Lung microvascular endothelial cell (primary cell): ENCODE measurements at places on chromosomes 13 and 19. TPM values are rescaled to one million over a fixed set of nuclear protein-coding genes. Genes with fewer than 3 reads are reported as not detected.

Gene SLC7A10
- total RNA-seq = not detected in 2 replicates

Gene CFAP97D2
- not detected in 2 replicates for total RNA-seq

Gene SIGLEC5
- total RNA-seq = not detected in 2 replicates

Gene ZNF737
- 5.4 and 10.1 TPM in 2 replicates for total RNA-seq

Gene PLIN4
- total RNA-seq = 0.65 and 2.0 TPM in 2 replicates

Gene MYO1F
- 0.22 and 0.40 TPM in 2 replicates for total RNA-seq

Gene CIC
- total RNA-seq = 9.3 and 10.0 TPM in 2 replicates

Gene RGL3
- 0.22 and 1.8 TPM in 2 replicates for total RNA-seq

Gene NAPSA
- under 0.01 TPM in 1 of 2 replicates, not detected in the other for total RNA-seq

Gene GSX1
- total RNA-seq = not detected in 2 replicates

Gene RPL21
- 621 and 659 TPM in 2 replicates for total RNA-seq

Gene FXYD7
- not detected in 2 replicates for total RNA-seq

Gene ZNF284
- 1.5 and 2.8 TPM in 2 replicates for total RNA-seq

Gene NCAN
- not detected in 2 replicates for total RNA-seq

Gene POMP
- 63.7 and 95.7 TPM in 2 replicates for total RNA-seq

Gene PLVAP
- total RNA-seq = 0.99 and 5.2 TPM in 2 replicates

Gene NCCRP1
- total RNA-seq = not detected in 2 replicates

Gene FPR3
- under 0.01 TPM in 2 replicates for total RNA-seq

Gene MEIS3
- total RNA-seq = 0.20 and 0.22 TPM in 2 replicates

Gene ZNF90
- total RNA-seq = 0.60 and 0.65 TPM in 2 replicates

Gene RGS9BP
- 0.22 and 0.79 TPM in 2 replicates for total RNA-seq

Gene ZNF540
- total RNA-seq = 0.22 and 0.60 TPM in 2 replicates

Gene ZNF567
- total RNA-seq = 3.7 and 5.0 TPM in 2 replicates

Gene ZNF837
- total RNA-seq = 0.87 and 1.6 TPM in 2 replicates

Gene SHKBP1
- 25.1 and 28.2 TPM in 2 replicates for total RNA-seq

Gene ASPDH
- not detected in 2 replicates for total RNA-seq

Gene DLL3
- under 0.01 and 0.22 TPM in 2 replicates for total RNA-seq

Gene PNMA8C
- total RNA-seq = not detected in 2 replicates

Gene KLHL1
- total RNA-seq = not detected in 2 replicates

Gene FAM216B
- not detected in 2 replicates for total RNA-seq
